HCT116 (cell line): ENCODE measurements at places on chromosomes 12 and 14. TPM values are rescaled to one million over a fixed set of nuclear protein-coding genes. Genes with fewer than 3 reads are reported as not detected.

Gene MYH6
- not detected for total RNA-seq

GRCh38 chr12:129641926-129642325 lies 261.9 kb downstream of the TMEM132D start:
- no peak for DNase-seq

DNA sequence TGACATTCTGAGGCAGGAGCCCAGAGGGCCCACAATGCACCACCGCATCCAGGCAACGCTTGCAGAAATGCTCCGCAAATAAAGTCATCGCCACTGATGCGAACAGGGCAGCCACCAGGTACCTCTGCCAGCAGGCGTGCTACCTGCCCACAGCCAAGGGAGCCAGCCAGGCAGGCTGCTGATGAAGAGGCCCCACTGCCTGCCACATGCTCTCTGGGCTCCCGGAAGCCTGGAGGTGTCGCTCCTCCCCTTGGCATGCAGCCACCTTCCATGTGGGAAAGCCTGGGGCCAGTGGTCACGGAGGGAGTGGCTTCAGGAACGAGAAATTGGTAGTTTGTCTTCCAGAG lies 14.7 kb downstream of the GPR132 start:
- peak; percentile 16 for DNase-seq

Gene OTUB2
- 6.6 TPM for total RNA-seq

GRCh38 chr14:70654632-70655031 lies 12.9 kb downstream of the TTC9 start:
- no peak for DNase-seq

- no peak for DNase-seq
These were observed 165.0 kb downstream of the OTOGL start for GRCh38 chr12:80264386-80264785.

GRCh38 chr12:90098132-90098779 lies 389.6 kb upstream of the ATP2B1 start:
- DNase-seq, result no peak

- DNase-seq, result no peak
These were observed 142.1 kb downstream of the RAD51B start for GRCh38 chr14:67961676-67962075.

- DNase-seq, result no peak
These were observed 569.1 kb upstream of the TBX3 start for GRCh38 chr12:115253049-115253448.

DNA sequence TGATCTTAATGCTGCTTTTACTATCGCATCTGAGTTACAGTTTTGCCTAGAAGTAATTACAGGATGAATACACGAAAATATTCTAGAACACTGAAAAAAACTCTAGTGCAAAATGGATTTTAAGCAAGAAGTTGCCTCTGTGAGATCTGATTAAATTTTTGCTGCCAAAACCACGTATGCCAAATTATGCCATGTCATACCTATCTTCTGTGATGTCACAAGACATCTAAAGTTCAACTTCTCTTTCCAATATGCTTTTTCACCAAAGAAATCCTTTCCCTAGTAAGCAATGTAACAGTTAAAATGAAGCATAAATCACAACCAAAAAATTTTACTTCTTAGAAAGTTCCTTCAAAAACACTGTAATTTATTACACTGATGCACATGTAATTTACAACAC lies 39.6 kb downstream of the HECTD4 start:
- no peak for DNase-seq

- no peak for DNase-seq
These were observed 7.8 kb upstream of the FZD10 start for GRCh38 chr12:130154276-130155070.

GRCh38 chr12:113056631-113057488 lies at the start of gene DTX1:
TSS of gene DTX1 (plus strand) at chr12:113056730. CDS start at chr12:113058193, 1,463 bp downstream.
- DNase-seq, result no peak

DNA sequence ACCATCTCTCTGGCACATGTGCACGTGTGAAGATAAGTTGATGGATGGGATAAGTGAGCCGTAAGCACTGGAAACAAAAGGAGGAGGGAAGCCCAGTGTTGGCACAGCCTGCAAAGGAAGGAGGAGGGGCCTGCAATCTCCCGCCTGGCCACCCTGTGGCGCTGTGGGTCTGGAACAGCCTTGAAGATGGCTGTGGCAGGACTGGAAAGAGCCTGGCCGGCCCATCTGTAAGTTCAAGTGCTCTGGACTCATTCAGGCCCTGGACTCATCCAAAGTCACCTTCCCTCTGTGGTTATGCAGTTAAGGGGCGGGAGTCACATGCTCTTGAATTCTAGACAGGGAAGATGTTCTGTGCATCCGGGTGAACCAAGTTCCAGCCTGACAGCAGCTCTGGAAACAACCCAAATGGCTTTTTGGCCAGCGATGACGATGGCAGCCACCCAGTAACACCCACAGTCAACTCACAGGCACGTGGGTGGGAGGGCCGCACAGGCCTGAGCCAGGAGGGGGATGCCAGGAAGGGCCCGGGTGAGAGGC lies 50.4 kb downstream of the CHGA start:
- no peak for DNase-seq

DNA sequence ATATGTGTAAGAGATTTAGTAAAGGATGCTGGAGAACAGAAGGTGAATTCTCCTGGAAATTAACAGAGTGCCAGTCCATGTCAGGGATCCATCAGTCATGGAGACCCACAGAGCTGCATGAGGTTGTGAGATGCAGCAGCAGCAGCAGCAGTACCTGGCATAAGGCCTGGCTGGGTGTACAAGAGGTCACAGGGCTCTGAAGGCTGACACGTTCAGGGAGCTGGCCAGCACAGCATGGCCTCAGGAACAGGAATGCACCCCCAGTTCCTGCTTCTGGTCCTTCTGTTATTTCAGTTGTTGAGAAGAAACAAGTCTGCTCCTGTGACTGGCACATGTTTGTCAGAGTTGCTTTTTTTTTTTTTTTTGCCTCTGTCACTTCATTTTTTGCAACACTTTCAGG lies 210.8 kb downstream of the CNTN1 start:
- DNase-seq, result no peak
